ENCODE measurements at places on chromosomes 12 and 14.
A peak's percentile ranks its signal among the peaks of the same experiment; 100 is the strongest.

DNA sequence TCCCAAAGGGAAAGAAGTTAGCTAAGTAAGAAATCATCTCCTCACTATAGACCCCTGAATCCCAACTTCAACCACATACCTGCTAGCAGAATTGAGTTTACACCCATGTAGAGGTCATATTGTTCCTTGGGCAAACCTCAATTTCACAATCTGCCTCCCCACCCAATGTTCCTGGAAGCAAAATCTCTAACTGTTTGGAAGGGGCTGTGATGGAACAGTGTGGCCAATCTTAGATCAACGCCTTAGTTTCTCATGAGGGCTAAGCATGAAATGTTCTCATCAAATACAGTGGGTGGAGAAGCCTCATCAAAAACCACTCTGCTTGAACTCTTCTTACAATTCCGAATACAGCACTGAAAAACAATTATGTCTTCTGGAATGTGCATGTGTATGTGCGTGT, 284.0 kb upstream of the NOS1 start:
- no peak for DNase-seq

GRCh38 chr12:124779161-124780141, 84.2 kb downstream of the SCARB1 start:
- DNase-seq = no peak

- no peak for DNase-seq
These were observed 1044.6 kb downstream of the VRK1 start for GRCh38 chr14:97841762-97842161.

DNA sequence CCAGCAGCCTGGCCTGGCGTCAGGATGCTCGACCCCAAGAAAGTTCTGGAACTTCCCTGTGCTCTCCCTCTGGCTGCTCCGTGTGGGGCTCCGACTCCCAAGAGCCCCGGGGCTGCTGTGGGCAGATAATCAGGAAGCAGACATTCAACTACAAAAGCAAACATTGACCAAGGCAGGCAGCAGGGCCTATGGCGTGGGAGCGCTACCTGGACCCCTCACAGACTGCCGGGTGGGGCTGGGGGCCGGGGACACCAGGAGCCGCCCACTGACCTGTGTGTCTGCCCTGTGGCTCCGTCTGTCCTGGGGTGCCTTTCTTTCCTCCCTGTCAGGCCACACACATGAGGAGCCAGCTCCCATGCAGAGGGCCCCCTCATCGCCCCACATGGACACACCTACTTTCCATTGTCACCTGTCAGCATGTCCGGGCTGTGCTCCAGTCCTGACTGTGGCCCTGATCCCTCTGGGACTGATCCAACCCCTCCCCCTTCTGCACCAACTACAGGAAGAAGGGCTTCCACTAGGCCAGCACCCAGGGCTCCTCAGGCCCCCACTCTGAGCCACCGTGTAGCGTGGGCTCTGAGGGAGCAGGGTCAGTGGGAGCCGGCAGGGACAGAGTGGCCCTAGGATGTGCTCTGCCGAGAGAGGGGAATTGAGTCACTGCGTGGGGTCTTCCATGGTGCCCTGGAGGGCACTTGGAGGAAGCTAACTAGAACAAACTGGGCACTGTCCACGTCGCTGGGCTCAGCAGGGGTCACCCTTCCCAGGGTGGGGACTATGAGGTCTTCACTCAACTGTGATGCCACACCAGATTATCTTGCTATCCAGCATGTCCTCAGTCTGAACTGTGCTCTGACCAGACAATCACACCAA, 215.4 kb upstream of the C14orf180 start:
- DNase-seq = no peak

- DNase-seq = no peak
These were observed 710.7 kb downstream of the GALC start for GRCh38 chr14:87282266-87282665.

DNA sequence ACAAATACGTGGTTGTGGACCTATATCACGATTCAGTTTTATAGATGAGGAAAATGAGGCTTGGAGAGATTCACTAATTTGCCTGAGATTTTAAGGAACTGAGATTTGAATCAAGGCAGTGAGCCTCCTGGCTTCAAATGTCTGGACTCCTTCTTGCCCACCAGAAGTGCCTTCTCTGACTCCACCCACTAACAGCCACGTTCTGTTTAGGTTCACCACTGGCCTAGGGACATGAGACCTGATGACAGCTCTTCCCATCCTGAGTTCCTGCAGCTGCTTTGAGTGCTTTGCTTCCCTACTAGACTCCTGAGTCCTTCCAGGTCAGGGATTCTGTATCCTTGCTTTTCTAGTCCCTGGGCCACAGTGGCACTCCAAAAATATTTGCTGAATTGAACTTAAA, 57.1 kb downstream of the PLBD1 start:
- DNase-seq = peak; percentile 69

- no peak for DNase-seq
These were observed 93.5 kb upstream of the ETV6 start for GRCh38 chr12:11555743-11556625.

DNA sequence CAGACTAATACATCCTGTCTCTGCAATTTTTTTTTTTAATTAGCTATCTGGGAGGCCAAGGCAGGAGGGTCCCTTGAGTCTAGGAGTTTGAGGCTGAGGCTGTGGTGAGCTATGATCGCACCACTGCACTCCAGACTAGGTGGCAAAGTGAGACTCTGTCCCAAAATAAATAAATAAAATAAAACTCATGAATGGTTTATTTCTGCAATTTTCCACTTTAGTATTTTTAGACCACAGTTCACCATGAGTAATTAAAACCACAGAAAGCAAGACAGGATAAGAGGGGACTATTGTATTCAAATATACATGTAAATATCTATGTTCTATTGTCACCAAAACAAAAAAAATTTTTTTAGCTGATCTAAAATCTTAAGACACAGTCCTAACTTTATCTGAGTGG, 17.8 kb downstream of the TAOK3 start:
- DNase-seq = no peak

GRCh38 chr12:8675591-8676036, 13.0 kb upstream of the MFAP5 start:
- no peak for DNase-seq

DNA sequence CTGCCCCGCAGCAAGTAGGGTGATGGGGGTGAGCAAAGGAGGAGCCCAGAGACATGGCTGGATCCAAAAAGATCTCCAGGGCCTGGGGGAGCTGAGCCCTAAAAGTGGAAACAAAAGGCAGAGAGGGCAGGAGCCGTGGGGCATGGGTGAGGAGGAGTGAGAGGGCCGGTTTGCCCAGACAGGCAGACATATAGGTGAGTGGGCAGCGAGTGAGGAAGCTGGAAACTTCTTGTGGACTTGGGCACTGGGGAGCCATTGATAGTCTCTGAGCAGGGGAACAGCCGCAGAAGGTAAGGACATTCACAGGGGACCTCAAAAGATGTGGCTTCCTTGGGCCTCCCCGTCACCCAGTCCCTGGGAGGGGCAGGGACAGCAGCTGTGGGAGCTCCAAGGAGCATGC, 16.8 kb upstream of the TMEM119 start:
- no peak for DNase-seq

GRCh38 chr12:114405519-114406271, at the start of gene TBX5:
Gene TBX5, minus strand, starts transcription at chr12:114406144. Its CDS starts 2,246 bp downstream, at chr12:114403898.
- DNase-seq = peak; percentile 62

DNA sequence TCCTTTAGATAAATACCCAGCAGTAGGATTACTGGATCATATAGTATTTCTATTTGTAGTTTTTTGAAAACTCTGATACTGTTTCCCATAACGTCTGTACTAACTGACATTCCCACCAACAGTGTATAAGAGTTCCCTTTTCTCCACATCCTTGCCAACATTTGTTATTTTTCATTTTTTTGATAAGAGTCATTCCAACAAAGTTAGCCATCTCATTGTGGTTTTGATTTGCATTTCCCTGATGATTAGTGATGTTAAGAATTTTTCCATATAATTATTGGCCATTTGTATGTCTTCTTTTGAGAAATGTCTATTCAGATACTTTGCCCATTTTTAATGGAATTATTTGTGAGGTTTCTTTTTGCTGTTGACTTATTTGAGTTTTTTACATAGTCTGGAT, 486.0 kb downstream of the FLRT2 start:
- DNase-seq = no peak

- DNase-seq = no peak
These were observed 859.7 kb downstream of the GALC start for GRCh38 chr14:87133073-87133801.

DNA sequence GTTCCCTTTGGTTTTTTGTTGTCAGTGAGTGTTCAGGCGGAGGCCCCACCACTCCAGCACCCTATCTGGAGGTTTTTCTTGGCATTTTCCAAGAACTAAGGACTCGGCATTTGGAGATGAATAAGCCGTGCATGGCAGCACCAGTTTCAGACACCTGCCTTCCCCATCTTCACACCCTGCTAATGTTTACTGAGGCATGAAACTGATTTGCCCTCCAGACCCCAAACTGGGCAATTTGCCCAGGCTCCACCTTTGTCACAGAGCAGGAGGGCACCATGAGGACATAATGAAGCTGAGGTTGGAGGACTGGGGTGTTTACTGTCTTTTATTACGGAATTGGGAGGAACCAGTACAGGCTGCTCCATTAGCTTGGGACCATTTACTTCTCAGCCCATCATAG, 113.4 kb downstream of the LGMN start:
- no peak for DNase-seq

GRCh38 chr12:78220811-78221210, 390.1 kb downstream of the NAV3 start:
- no peak for DNase-seq

- DNase-seq = peak; percentile 74
These were observed 6.2 kb upstream of the PLEKHH1 start for GRCh38 chr14:67526676-67527459.

DNA sequence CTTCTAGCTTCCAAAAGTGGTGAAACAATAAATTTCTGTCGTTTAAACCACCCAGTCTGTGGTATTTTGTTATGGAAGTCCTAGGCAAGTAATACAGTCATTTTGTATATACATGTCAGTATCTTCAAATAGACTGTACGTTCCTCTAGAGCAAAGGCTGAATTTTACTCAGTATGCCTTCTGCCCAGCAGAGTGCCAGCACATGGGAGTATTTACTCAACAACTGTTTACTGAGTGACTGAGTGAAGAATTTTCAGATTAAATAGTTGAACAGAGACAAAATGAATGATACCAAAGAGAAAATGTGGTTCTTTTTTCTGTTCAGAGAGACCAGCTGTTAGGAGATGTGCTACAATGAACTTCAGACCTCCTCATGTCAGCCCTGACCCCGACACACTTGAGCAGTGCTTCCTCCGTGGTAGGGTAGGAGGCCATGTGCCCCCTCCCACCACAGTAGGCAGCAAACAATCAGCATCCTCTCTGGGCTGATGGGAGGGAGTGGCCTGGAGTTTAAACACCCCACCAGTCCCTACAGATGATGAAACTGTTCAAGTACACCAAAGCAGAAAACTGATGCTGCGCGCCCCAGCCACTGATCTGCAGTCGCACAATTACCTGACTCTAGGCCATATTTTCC, 21.7 kb downstream of the BMP4 start:
- no peak for DNase-seq

GRCh38 chr12:100652488-100652887, 79.0 kb downstream of the GAS2L3 start:
- DNase-seq = no peak

- DNase-seq = peak; percentile 92
These were observed at the start of gene CD63 for GRCh38 chr12:55728939-55729818. Gene CD63, minus strand, starts transcription at chr12:55729009. Its CDS starts 668 bp downstream, at chr12:55728341.

DNA sequence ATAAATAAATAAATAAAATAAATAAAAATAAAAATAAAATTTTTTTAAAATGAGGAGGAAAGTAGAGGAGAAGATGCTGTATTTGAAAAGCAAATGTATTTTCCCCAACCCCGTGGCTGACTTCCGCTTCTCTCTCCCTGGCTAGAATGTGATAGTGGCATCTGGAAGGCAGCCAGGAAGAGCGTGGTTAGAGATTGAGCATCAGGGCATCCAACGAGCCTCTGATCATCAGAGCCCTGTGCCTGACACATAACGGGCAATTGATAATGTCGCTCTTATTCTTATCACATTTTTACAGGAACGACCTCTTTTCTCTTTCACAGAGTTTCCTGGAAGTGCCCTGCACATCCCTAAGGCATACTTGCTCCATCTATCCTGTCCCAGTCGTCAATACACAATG, 496.9 kb upstream of the TMEM132C start:
- DNase-seq = no peak

GRCh38 chr12:48993787-48994186, 5.4 kb downstream of the DDN start:
- DNase-seq = no peak

GRCh38 chr12:6551063-6551461, 4.8 kb downstream of the IFFO1 start:
- no peak for DNase-seq

DNA sequence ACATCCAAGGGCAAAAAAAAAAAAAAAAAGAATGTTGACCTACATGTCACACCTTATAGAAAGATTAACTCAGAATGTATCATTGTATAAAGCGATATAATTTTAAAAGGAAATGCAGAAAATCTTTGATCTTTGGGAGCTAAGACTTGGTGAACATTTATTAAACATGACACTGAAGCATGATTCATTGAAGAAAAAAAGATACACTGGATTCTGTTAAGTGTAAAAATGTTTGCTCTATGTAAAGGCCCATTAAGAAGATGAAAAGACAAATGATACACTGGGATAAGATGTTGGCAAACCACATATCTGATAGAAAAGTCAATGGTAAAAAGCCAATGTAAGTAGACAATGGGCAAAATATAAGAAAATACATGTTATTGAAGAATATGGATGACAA, 1131.0 kb downstream of the AACS start:
- DNase-seq = no peak

GRCh38 chr14:90060312-90060964, 1.4 kb upstream of the KCNK13 start:
- DNase-seq = peak; percentile 83

- peak; percentile 90 for DNase-seq
These were observed at the start of gene EP400 for GRCh38 chr12:131949431-131950181. Gene EP400, plus strand, starts transcription at chr12:131949942. Its CDS starts 10,678 bp downstream, at chr12:131960620.

DNA sequence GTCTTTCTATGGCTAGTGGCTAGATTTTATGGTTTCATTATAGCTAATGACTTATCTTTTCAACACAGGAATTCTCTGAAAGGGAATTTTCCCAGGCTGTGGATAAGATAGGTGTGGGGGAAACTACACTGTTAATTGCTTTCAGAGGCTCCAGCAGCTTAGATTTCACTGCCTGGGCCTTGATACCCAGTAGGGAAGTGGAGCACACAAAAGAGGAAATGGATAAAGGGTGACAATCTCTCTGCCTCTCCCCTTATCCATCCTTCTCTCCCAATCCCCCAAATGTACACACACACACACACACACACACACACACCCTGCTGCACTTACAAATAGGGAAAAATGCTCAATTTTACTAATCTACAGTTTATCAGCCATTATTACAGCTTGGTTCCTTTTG, 19.1 kb downstream of the SIX4 start:
- DNase-seq = no peak

- peak; percentile 43 for DNase-seq
These were observed 44.8 kb downstream of the CACNA1C start for GRCh38 chr12:2097617-2098016.

- DNase-seq = peak; percentile 14
These were observed at the start of gene HRK for GRCh38 chr12:116881325-116881876. Gene HRK, minus strand, starts transcription at chr12:116881441. Its CDS starts 134 bp downstream, at chr12:116881307.

DNA sequence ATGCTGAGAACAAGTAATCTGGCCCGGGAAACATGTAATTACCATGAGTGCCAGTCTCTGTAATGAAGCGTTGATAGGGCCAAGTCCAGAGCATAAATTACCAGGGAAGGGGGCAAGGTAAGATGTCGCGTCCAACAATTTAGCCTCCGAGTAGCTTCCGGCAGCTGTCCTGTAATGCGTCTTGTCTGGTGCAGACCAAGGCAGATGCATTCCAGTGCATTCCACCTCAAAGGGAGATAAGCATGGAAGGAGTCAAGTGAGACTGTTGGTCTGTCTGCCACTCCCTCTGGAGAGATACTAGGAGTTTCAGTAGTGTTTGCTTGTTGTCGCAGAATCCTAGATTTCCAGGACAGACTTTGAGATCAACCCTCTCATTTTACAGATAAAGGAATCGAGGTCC, 218.3 kb downstream of the AACS start:
- DNase-seq = no peak
